H1 (cell line): ENCODE measurements at places on chromosomes 6 and 20. TPM values are rescaled to one million over a fixed set of nuclear protein-coding genes. Genes with fewer than 3 reads are reported as not detected.

PRKN gene
- 0.08 and 0.13 TPM in 2 replicates for total RNA-seq

CD93 gene
- total RNA-seq, result 0.07 TPM in 1 of 2 replicates, not detected in the other

CCN6 gene
- not detected in 2 replicates for total RNA-seq

SLC2A10 gene
- total RNA-seq, result 9.7 and 9.9 TPM in 2 replicates

CYP39A1 gene
- total RNA-seq, result 2.4 and 2.5 TPM in 2 replicates

VGLL2 gene
- 0.13 TPM in 1 of 2 replicates, not detected in the other for total RNA-seq

MAN1A1 gene
- 5.4 TPM in 2 replicates for total RNA-seq

DNA sequence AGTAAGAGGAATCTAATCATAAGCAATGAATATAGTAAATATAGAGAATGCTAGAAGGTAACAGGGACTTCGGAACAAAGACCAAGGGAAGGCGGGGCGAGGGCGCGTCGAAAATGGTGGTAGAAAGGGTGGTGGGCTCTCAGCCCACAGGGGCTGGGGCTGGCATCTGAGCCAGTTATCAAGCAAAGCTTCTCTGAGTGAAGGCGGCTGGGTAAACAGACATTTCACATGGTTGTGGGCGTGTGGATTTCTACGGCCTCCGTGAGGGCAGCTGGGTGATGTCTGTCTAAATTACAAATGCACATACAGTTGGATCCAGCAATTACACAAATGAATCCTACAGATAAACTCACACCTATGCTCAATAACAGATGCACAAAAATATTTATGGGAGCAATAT lies 56.6 kb downstream of the TOX2 start:
- H3K27ac ChIP-seq, result no peak overlapping the region
- no peaks in the 10 kb centered on the region for H3K27me3 ChIP-seq
- no peaks in the 10 kb centered on the region for H3K36me3 ChIP-seq
- no peak overlapping the region for H3K4me3 ChIP-seq
- no peak for DNase-seq

GRCh38 chr6:135606392-135606791 lies 108.9 kb upstream of the AHI1 start:
- no peaks in the 10 kb centered on the region for H3K27me3 ChIP-seq
- no peaks in the 10 kb centered on the region for H3K36me3 ChIP-seq
- DNase-seq, result no peak
- no peak overlapping the region for H3K4me3 ChIP-seq
- H3K4me1 ChIP-seq, result no peaks in the 10 kb centered on the region
- no peak overlapping the region for H3K27ac ChIP-seq

DNA sequence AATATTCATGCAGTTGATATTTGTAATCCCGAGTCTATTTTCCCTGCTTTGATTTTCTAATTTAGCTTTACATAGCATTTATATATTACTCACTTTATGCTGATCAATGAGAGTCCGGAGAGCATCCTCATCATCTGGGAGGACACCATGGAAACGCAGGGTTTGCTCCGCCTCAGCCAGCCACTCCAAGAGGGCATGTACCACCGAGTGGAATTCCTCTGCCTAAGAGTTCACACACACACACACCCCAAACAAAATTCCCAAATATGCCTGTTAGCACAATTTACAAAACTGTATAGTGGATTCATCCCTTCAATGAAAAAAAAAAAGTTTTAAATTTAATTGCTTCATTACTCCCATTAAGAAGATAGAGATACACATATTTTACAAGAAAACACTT lies 160.7 kb downstream of the DST start:
- H3K36me3 ChIP-seq, result peaks cover 6% of the 10 kb centered on the region
- no peak overlapping the region for H3K4me3 ChIP-seq
- H3K4me1 ChIP-seq, result no peaks in the 10 kb centered on the region
- DNase-seq, result no peak
- no peak overlapping the region for H3K27ac ChIP-seq

GRCh38 chr6:54353975-54354374 lies 45.7 kb downstream of the TINAG start:
- no peak overlapping the region for H3K27ac ChIP-seq
- no peaks in the 10 kb centered on the region for H3K4me1 ChIP-seq
- no peaks in the 10 kb centered on the region for H3K27me3 ChIP-seq
- DNase-seq, result no peak
- H3K36me3 ChIP-seq, result no peaks in the 10 kb centered on the region

DNA sequence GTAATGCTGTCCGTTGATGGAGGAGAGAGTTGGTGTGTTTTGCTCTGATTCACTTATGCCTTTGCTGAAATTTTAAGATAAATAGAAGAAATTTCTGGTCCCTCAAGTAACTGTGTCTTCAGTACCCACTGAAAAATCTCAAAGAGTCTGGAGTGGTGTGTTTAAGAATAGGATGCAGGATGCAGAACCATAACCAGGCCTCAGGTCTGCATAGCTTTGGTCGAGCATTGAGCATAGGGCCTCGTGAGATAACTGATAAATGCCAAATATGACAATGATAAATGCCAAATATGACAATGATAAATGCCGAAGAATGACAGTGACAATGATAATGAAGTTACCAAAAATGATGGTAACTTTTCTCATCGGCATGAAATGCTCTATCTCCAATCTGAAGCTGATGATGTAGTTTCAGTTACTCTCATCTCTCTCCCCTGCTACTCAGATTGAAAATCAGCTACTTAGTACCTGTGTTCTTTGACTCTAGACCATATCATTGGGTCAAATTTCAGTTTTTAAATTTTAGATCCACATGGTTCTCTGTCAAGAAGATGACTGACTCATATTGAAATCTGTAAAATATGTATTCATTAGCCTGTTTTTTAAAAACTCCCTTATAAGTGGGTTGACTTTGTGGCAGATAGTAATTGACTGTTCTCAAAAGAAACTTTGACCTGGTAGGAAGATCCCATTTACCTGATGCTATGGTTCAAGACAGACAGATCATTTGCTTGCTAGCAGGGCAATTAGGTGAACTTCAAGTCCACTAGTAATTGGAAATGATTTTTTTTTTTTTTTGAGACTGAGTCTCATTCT lies 96.6 kb downstream of the SLC16A10 start:
- no peak overlapping the region for H3K4me3 ChIP-seq
- H3K27ac ChIP-seq, result no peak overlapping the region
- no peaks in the 10 kb centered on the region for H3K36me3 ChIP-seq
- no peak for DNase-seq

DNA sequence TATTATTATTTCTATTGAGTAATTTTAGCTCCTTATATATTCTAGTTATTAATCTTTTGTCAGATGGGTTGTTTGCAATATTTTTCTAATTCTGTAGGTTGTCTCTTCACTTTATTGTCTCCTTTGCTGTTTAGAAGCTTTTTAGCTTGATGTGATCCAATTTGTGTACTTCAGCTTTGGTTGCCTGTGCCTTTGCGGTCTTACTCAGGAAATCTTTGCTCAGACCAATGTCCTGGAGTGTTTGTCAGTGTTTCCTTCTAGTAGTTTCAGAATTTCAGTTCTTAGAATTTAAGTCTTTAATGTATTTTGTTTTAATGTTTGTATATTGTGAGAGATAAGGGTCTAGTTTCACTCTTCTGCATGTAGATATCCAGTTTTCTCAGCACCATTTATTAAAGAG lies 916.0 kb upstream of the EYS start:
- H3K27me3 ChIP-seq, result no peaks in the 10 kb centered on the region
- no peak overlapping the region for H3K27ac ChIP-seq
- DNase-seq, result no peak
- no peak overlapping the region for H3K4me3 ChIP-seq
- H3K4me1 ChIP-seq, result no peaks in the 10 kb centered on the region

DNA sequence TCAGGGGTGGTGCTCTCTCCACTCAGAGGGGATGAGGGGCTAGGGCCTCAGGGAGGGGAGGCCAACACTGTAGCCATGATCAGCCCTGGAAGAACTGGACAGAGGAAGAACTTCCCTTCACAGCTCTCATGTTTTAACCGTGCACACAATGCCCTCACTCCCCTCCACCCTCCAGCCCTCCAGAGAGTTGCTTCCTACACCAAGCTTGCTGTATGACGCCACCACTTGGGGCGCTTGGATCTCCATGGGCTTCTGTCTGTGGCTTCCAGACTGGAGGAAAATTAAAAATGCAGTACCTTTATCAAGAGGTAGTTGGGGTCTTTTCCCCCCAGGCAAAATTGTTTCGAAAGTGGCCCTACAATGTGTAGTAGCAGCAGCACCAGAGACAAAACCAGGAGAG lies 48.4 kb downstream of the ARHGAP40 start:
- H3K36me3 ChIP-seq, result no peaks in the 10 kb centered on the region
- peaks cover 44% of the 10 kb centered on the region for H3K27me3 ChIP-seq
- DNase-seq, result no peak
- H3K4me3 ChIP-seq, result no peak overlapping the region

GRCh38 chr20:35409542-35409941 lies 2.2 kb downstream of the UQCC1 start:
- no peak overlapping the region for H3K27ac ChIP-seq
- H3K36me3 ChIP-seq, result no peaks in the 10 kb centered on the region; the same call in 1 of the 2 replicates
- H3K4me3 ChIP-seq, result no peak overlapping the region
- DNase-seq, result no peak
- H3K27me3 ChIP-seq, result no peaks in the 10 kb centered on the region

DNA sequence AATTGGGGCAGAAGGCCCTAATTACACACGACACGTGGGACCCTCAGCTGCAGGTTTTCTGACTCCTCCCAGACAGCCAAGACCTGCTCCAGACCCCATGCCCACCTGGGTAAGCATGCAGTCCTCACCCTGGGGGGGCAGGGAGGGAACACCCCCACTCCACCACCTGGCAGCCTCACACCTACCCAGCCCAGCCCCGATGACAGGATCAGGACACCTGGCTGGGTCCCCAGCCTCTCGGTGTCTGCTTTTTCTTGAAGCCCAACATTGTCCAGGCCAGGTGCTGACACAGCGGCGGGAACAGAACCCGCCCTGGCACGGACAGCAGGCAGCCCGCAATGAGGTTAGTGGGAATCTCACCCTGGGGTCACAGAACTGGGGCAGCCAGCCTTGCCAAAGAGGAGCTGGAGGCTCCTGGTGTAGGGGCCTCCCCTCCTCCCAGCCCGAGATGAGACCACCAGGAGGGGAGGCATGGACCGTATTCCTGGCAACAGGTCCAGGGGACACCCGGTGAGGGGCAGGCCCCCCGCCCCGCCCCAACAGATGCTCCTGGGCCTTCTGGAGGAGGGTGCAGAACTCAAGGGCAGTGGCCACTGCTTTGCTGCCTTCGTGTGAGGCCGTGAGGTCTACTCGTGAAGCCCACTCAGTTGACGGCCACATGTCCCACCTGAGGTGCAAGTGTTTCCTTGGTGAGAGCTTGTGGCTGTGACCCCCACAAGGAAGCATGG lies 103.8 kb downstream of the DLL1 start:
- H3K27me3 ChIP-seq, result no peaks in the 10 kb centered on the region
- peaks cover 3% of the 10 kb centered on the region; the same call in 1 of the 2 replicates for H3K4me1 ChIP-seq
- H3K36me3 ChIP-seq, result no peaks in the 10 kb centered on the region
- no peak overlapping the region for H3K4me3 ChIP-seq
- no peak for DNase-seq

DNA sequence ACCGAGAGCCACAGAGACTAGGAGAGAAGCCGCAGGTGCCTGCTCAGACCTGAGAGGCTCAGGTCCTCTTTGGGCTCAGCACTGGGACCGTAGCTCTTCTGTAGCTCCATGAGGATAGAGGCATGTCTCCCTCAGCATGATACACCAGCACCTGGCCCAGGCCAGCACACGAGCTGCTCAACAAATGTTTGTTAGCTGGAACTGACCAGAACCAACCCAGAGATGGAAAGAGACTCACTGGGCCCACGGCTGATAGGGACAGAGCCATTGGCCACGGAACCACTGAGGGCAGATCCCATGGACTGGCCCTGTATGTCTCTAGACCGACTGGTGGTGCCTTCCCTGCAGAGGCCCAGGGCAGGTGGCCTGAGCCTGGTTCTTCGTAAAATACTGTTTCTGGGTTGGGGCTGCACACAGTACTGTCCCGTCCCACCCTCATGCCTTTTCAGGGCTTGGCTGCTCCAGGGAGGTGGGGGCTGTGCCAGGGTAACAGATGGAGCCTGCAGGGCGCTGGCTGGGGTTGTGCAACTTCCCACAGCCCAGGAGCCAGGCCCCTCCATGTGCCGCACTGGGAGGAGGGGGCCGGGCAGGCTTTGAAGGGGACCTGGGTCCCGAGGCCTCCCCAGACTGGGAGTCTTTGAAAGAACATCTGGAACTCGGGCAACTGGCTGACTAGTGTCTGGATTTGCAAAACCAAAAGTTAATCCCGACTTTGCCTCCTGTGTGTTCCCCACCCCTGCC lies 5.2 kb downstream of the C20orf204 start:
- no peak overlapping the region for H3K4me3 ChIP-seq
- H3K36me3 ChIP-seq, result no peaks in the 10 kb centered on the region
- no peak for DNase-seq
- H3K27ac ChIP-seq, result no peak overlapping the region

GRCh38 chr6:135640449-135641111 lies 143.0 kb upstream of the AHI1 start:
- H3K27ac ChIP-seq, result no peak overlapping the region
- no peaks in the 10 kb centered on the region for H3K4me1 ChIP-seq
- no peaks in the 10 kb centered on the region for H3K27me3 ChIP-seq
- H3K36me3 ChIP-seq, result no peaks in the 10 kb centered on the region

GRCh38 chr6:106820412-106820852 lies 154.1 kb downstream of the CD24 start:
- no peak overlapping the region for H3K27ac ChIP-seq
- H3K4me3 ChIP-seq, result no peak overlapping the region
- no peaks in the 10 kb centered on the region for H3K27me3 ChIP-seq

DNA sequence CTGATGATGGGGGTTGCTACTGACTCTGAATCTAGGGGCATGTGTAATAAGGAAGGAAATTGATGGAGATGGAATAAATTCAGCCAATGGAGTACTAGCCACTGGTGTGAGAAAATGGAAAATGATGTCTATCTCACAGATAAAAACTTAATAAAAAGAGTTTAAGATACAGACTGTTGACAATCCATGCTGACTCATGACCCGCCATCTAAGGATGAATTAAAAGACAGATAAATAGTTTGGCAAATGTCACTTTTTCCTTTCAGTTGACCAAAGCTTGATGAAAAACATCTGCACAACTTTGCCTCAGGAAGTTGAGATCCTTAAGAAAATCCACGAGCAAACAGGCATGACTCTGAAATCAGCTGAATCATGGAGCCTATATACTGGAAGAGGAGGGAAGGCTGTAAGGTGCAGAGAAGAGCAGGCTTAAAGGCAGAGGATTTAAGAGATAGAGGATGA lies 82.6 kb upstream of the BMP5 start:
- DNase-seq, result no peak
- H3K4me1 ChIP-seq, result no peaks in the 10 kb centered on the region
- no peak overlapping the region for H3K27ac ChIP-seq
- H3K36me3 ChIP-seq, result no peaks in the 10 kb centered on the region
- H3K27me3 ChIP-seq, result no peaks in the 10 kb centered on the region
- no peak overlapping the region for H3K4me3 ChIP-seq

GRCh38 chr6:148524976-148525375 lies 182.3 kb downstream of the SASH1 start:
- DNase-seq, result no peak
- no peaks in the 10 kb centered on the region for H3K27me3 ChIP-seq
- peaks cover 6% of the 10 kb centered on the region for H3K4me1 ChIP-seq
- H3K27ac ChIP-seq, result no peak overlapping the region
- H3K36me3 ChIP-seq, result peaks cover 22% of the 10 kb centered on the region
